ENCODE measurements at places on chromosomes 11 and 22.
A peak's percentile ranks its signal among the peaks of the same experiment; 100 is the strongest.

DNA sequence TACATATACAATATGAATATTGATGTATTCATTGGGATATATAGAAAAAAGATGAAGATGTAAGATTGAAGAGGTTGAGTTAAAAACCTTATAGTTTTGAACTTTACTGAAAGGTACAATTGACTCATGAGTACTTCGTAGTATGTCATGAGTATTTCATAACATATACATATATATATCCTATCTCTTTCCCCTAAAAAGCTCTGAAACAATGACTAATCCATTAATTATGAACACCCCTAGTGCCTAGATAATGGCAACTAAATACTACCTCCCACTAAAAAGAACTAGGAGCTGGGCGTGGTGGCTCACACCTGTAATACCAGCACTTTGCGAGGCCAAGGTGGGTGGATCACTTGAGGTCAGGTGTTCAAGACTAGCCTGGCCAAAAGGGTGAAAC, 31.5 kb downstream of the SLC35F2 start:
- DNase-seq = no peak

DNA sequence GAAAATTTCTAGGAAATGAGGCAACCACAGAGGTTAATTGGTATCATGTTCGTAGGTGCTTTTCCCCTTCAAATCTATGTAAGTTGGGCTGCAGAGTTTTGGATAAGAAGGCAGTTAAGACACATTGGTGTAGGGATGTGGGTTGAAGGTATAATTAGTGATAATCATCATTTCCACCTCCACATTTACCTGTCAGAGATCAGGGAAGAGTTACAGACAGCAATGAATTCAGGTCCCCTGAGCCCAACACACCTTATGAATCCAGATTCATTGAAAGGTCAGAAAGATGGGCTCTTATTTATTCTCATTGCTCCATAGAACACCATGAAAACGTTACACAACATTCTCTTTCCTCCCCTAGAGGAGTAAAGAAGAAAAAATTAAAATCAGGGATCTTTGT, 308.7 kb downstream of the C11orf87 start:
- no peak for DNase-seq

- DNase-seq = no peak
Measured at GRCh38 chr22:22721681-22722354, 77.4 kb downstream of the GGTLC2 start.

- peak; percentile 86 for DNase-seq
Measured at GRCh38 chr11:12288212-12288930, 89.0 kb upstream of the PARVA start.

DNA sequence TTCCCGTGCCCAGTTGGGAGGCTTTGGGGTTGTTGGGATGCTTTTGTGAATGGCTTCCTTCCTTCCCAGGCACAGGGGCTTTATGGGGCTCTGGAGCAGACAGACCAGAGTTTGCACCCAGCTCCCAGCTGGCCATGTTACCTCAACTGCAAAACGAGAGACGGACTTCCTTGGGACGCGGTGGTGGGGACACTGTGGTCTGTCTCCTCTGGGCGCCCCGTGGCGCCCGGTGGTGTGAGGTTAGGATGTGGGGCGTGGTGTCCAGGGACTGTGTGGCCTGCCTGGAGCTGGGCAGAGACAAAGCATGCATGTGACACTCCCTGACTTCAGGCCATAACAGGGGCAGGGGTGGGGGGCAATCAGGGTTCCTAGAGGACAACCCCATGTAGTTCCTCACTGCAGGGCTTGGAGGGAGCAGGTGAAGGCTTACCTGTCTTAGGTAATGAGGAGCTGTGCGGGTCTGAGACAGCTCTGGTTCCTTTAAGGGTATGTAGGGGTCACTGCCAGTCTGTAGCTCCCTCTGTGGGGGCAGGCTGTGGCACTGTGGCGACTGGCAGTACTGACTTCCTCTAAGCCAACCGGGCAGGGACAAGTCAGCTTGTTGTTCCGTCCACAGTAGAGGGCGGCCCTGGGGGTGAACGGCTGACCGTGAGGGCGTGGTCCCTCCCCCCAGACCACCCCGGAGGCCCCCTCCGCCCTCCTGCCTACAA, 14.4 kb downstream of the KCNQ1 start:
- DNase-seq = no peak

DNA sequence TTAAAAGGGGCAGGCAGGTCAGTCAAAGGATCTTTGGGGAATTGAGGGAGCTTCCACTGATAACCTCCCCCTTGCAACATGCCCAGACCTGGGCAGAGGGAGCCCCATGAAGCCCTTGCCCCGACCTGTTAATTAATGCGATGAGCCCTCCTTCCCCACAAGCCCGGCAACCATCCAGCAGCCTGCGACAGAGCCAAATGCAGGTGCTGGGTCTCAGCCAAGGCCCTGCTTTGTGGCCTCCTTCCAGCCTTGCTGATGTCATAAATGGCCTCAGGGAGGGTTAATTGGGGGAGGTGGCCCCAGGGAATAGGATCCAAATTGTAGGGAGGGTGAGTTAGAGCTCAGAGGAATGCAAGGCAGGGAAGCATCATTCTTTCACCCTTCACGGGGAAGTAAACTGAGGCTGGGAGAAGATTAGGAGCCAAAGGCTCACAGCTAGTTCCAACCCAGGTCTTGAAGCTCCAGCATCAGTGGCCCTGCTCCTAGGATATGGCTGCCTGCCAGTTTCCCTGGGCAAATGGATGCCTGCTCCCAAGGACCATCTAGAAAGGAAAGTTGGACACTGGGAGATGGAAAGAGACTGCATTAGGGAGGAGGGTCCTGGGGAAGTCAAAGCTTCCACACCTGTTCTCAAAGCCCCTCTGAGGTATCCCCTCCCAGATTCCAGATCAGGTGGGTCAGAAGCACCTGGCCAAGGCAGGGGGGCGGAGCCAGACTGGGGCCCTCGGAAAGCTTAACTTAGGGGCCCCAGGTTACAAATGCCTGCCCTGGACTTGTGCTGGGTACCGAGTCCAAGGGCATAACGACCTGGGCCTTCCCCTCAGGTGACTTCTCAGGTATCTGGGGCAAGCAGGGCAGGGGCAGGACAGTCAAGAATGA, 34.1 kb downstream of the LMO1 start:
- DNase-seq = no peak
